GM12878 (cell line): ENCODE measurements at places on chromosomes 7 and 10.

- no peak for DNase-seq
- no peaks in the 10 kb centered on the region for H3K36me3 ChIP-seq
- no peaks in the 10 kb centered on the region for H3K27me3 ChIP-seq
- H3K4me3 ChIP-seq: no peak overlapping the region
Observed at GRCh38 chr7:95811846-95812445, 39.6 kb downstream of the DYNC1I1 start.

DNA sequence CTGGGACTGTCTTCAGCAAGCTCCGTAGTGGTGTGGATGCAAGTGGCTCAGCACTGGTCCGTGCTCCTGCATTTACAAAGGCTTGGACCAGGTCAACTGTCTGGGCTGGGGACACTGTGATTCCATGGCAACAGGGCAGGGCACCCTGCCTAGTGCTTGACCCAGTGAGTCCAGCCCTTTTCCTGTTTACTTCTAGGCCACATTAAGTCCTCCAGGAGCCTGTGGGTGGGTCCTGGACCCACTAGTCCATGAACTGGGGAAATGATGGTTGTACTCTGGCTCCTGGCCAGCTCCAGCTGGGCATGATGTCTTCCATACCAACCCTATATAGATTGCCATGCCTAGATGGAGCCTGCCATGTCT lies 152.0 kb downstream of the RPS24 start:
- no peak for DNase-seq
- H3K4me1 ChIP-seq: no peaks in the 10 kb centered on the region
- H3K27me3 ChIP-seq: no peaks in the 10 kb centered on the region; the same call in 1 of the 2 replicates
- H3K27ac ChIP-seq: no peak overlapping the region
- no peak overlapping the region for H3K4me3 ChIP-seq
- H3K36me3 ChIP-seq: no peaks in the 10 kb centered on the region

DNA sequence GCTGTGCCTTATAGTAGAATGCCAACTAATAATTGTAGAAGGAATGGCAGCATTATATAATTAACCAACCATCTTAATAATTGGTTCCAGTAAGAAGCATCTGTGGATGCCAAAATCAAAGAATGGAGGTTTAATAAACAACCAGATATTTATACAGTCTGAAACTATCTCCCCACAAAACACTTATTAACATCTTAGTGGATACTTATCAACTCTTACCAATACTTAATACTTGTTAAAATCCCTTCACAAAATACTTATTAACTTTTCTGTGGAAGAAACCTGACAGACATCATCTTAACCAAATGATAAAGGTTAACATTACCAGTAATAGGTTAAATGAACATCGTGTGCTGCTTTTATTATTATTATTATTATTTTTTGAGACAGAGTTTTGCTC lies 29.1 kb upstream of the FAM107B start:
- no peak overlapping the region for H3K4me3 ChIP-seq
- H3K27me3 ChIP-seq: no peaks in the 10 kb centered on the region
- DNase-seq: no peak

- DNase-seq: no peak
- 0 out of 2 replicates have a peak overlapping the region, but pooled peaks have one; percentile 2 for H3K27ac ChIP-seq
- peak overlapping the region; percentile 59; the same call in 1 of the 2 replicates for H3K4me3 ChIP-seq
- no peaks in the 10 kb centered on the region for H3K27me3 ChIP-seq
- peaks cover 25% of the 10 kb centered on the region for H3K4me1 ChIP-seq
Observed at GRCh38 chr10:104327745-104328645, 10.3 kb downstream of the ITPRIP start.

DNA sequence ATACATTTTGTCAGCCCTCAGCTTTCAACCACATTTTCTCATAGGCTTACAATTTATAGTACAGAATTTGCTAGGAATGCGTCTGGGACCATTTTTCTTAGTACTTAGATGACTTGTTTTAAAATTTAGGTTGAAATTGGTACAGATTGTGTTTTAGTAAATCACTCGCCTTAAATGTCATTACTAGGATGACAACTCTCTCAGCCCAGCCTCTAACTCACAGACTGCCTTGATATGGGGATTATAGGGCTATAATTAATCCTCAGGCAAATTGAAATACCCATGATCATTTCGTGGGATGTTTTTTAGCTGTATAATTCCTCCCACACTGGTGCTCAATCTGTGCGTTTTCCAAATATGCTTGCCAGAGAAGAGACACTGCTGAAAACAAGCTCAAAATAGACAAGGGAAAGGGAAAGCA lies 299.7 kb upstream of the AKR1E2 start:
- no peak overlapping the region for H3K4me3 ChIP-seq
- H3K36me3 ChIP-seq: no peaks in the 10 kb centered on the region
- no peak for DNase-seq
- H3K27me3 ChIP-seq: no peaks in the 10 kb centered on the region
- no peaks in the 10 kb centered on the region for H3K4me1 ChIP-seq

GRCh38 chr10:80168679-80169380 lies 36.3 kb downstream of the PLAC9 start:
- H3K27me3 ChIP-seq: no peaks in the 10 kb centered on the region
- no peak overlapping the region for H3K4me3 ChIP-seq
- H3K27ac ChIP-seq: no peak overlapping the region
- H3K4me1 ChIP-seq: no peaks in the 10 kb centered on the region
- H3K36me3 ChIP-seq: peaks cover 15% of the 10 kb centered on the region

- no peaks in the 10 kb centered on the region; the same call in 1 of the 2 replicates for H3K27me3 ChIP-seq
- H3K4me1 ChIP-seq: peaks cover 15% of the 10 kb centered on the region
- no peaks in the 10 kb centered on the region for H3K36me3 ChIP-seq
- no peak overlapping the region for H3K27ac ChIP-seq
- no peak overlapping the region for H3K4me3 ChIP-seq
Observed at GRCh38 chr7:155998766-155999630, 186.7 kb upstream of the SHH start.

- no peak for DNase-seq
- no peaks in the 10 kb centered on the region for H3K36me3 ChIP-seq
- H3K27ac ChIP-seq: no peak overlapping the region
- no peak overlapping the region for H3K4me3 ChIP-seq
- H3K27me3 ChIP-seq: no peaks in the 10 kb centered on the region
Observed at GRCh38 chr7:46485481-46486065, 564.5 kb upstream of the IGFBP3 start.

DNA sequence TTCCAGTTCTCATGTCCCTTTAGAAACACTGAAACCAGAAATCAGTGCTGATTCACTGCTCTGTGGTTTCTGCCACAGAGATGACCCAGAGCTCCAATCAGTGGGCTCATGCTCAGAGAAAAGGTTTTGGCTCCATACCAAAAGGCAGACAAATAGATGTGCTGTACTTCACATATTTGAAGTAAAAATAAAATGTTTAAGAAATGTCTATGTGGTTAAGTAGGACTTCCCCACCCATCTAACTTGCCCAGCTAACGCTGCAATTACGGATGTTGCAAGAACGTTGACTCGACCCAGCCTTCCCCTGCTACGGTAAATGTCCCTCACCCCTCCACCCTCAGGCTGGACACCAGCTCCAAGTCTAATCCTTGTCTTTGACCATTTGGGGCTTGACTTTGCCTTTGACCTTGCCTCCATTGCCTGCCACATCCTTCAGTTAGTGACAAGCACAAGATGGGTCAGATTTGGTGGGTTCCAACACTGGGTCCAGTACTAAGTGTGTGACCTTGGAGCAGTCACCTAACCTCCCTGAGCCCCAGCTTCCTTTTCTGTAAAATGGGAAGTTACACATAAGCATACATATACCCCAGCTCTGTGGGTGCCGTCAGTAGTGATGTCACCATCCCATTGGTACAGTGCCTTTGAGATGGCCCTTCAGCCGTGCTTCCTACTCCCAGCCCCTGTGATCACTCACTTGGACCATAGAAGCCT lies 95.8 kb downstream of the CHST15 start:
- DNase-seq: peak; percentile 51
- H3K4me1 ChIP-seq: peaks cover 3% of the 10 kb centered on the region; the same call in 1 of the 2 replicates
- H3K27me3 ChIP-seq: peaks cover 3% of the 10 kb centered on the region
- H3K36me3 ChIP-seq: no peaks in the 10 kb centered on the region
- no peak overlapping the region for H3K4me3 ChIP-seq
- no peak overlapping the region for H3K27ac ChIP-seq

DNA sequence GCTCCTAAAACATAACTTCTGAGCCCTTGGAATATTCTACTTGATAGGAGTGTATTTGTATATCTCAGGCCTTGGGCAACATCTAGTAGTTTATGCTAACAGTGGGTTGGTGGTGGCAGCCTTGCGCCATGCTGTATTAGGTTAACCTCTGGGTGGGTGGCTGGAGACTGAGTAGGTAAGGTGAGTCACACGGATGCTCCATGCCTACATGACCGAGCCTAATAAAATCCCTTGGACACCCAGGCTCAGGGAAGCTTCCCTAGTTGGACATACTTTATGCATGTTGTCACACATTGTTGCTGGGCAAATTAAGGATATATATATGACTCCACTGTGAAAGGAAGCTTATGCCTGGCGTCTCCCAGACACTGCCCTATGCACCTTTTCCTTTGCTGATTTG lies 6.0 kb upstream of the DAGLB start:
- H3K27me3 ChIP-seq: no peaks in the 10 kb centered on the region
- no peak overlapping the region for H3K27ac ChIP-seq
- H3K36me3 ChIP-seq: no peaks in the 10 kb centered on the region
- H3K4me1 ChIP-seq: no peaks in the 10 kb centered on the region
- no peak overlapping the region for H3K4me3 ChIP-seq

DNA sequence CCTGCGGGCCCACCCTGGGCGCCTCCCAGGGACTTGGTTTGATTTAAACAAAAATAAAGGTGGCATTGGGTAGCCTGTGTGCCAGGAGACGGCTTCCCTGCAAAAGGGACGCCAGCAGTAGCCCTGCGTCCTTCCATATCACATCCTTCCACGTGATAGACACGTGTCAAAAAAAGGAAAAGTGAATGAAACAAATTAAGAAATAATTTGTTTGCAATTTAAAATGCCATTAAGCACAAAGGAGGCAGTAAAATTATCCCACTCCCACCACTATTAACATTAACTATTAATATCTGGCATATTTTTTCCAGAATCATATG lies 7.6 kb downstream of the TACR2 start:
- DNase-seq: no peak
- peak overlapping the region; percentile 10; the same call in 1 of the 2 replicates for H3K4me3 ChIP-seq
- H3K27ac ChIP-seq: no peak overlapping the region

DNA sequence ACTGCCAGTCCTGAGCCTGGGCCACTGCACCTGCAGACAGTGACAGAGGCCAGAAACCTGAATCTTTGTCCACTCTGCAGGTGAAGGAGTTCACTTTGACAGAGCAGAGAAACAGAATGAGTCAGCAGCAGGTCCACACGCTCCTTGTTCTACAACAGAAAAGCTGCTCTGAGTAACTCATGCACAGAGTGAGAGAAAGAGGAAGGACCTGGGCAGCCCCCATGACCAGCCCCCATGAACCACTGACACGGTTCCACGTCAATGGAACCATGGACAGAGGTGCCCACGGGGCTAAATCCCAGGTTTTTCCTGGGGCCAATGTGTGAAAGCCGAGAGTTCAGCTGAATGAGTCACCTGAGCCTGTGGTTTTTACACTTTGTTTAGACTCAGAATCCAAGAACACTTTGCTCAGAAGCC lies 40.8 kb upstream of the CTBP2 start:
- DNase-seq: peak; percentile 17
- no peak overlapping the region for H3K4me3 ChIP-seq
- H3K36me3 ChIP-seq: no peaks in the 10 kb centered on the region
- no peak overlapping the region for H3K27ac ChIP-seq
- no peaks in the 10 kb centered on the region for H3K27me3 ChIP-seq
- peaks cover 20% of the 10 kb centered on the region for H3K4me1 ChIP-seq

DNA sequence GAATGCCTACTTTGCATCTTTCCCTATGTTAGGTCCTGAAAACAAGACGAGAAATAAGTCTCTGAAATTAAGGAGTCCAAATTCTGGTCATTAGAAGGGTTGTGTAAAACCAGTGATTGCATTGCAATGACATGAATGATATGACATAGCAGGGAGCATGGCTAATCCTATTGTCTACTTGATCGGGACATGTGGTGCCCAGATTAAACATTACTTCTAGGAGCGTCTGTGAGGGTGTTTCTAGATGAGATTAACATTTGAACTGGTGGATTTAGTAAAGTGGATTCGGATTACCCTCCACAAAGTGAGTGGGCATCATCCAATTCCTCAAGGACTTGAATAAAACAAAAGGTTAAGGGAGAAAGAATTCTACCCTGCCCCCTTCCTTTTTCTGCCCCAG lies 434.9 kb upstream of the KLF6 start:
- H3K4me1 ChIP-seq: no peaks in the 10 kb centered on the region
- no peak overlapping the region for H3K4me3 ChIP-seq

- peaks cover 32% of the 10 kb centered on the region for H3K36me3 ChIP-seq
- peaks cover 26% of the 10 kb centered on the region for H3K4me1 ChIP-seq
- peak overlapping the region; percentile 77 for H3K27ac ChIP-seq
- no peak overlapping the region for H3K4me3 ChIP-seq
Observed at GRCh38 chr7:155762655-155763054, 49.6 kb downstream of the SHH start.
